ENCODE measurements at places on chromosomes 4 and X. TPM values are rescaled to one million over a fixed set of nuclear protein-coding genes. Genes with fewer than 3 reads are reported as not detected.

Gene NLGN3
- polyA plus RNA-seq: 4.0 TPM

Gene HTT
- polyA plus RNA-seq: 30.8 TPM

Gene EGF
- 3.1 TPM for polyA plus RNA-seq

DNA sequence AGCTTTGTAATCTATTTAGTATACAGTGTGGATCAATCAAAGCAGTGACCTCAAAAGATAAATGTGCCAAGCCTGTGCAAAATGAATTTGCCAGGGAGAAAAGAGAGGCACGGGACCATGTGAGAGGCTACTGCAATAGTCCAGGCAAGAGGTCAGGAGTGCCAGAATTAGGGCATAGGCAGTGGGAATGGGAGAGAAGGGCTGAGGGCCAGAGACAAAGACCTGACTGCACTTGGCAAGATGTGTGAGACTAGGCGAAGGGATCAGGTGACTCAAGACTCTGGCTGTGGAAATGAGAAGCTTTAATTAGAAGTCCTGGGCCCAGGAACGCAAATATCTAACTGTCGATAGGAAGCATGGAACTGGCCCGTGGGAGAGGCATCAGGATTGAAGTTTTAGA is 168.1 kb downstream of the DHX15 start:
- no peak for DNase-seq

GRCh38 chrX:57821703-57822387 is 88.4 kb downstream of the ZXDA start:
- DNase-seq: peak; percentile 17

DNA sequence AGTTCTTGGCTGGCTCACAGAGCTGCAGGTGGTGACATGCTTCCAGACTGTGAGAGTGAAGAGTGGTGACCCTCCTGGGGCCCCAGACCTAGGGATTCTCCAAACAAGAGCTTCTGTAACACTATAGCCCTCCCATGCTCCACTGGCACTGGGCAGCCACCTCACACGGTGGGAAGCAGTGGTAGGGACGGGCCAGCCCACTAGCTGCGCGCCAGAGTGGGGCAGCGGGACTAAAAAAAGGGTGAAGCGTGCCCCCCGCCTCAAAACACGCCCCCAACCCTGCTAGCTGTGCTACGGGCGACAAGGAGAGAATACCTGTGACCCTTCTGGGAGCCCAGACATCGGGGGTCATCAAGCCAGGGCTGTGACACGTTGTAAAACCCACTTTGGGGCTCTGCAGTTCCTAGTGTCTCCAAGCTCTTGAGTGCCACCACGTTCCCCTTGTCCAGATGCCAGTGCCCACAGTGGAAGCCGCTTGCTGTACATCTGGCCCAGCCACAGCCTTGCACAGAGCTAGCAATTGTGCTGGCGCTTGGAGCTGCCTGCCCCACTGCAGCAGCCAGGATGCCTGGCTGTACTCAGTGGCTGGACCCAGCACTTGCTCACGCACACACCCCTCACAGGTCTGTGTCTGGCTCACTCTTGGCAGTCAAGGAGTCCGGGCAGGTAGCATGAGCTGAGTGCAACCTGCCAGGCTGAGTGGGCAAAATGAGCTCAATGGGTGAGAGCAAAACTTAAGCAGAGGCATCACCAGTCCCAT is 100.0 kb downstream of the DCAF12L2 start:
- no peak for DNase-seq

- DNase-seq: no peak
These were observed 552.6 kb downstream of the PPARGC1A start for GRCh38 chr4:23337292-23337691.

DNA sequence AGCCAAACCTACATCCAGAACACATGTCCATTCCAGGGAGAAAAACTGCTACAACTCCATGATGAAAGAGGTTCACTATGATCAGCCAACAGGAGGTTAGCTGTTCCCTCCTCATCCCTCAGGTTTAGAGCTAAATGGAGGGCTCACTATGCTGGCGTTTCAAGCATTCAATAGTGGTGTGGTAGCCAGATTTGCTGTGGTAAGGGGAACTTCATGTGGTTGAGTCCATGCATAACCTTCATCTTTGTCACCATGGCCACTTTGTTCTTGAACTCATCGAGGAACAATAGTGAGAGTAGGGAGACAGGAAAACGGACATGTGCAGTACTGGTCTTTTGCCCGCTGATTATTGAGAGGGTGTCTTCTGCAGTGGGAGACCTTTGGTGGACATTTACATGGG is 33.8 kb downstream of the ALPK1 start:
- no peak for DNase-seq
